ENCODE measurements at places on chromosomes 12 and 14.

GRCh38 chr12:91316907-91317269 is 134.3 kb upstream of the DCN start:
- no peak for DNase-seq

DNA sequence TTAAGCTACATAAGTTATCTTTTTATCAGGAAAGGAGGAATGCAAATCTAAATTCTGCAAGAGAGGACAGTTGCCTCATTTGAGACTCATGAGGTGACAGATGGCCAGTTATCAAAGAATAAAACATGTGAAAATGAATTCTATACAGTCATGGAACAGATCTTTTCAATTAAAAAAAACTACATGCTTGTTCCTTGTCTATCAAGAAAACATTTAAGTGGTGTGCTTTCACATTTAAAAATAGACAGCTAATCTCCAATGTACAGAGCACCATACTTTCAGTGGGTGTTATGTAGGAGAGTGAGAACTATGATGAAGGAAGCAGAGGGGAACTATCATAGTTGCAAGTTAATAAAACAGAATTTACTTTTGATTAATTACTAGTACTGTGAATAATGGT is 76.7 kb upstream of the TTC7B start:
- DNase-seq = no peak

DNA sequence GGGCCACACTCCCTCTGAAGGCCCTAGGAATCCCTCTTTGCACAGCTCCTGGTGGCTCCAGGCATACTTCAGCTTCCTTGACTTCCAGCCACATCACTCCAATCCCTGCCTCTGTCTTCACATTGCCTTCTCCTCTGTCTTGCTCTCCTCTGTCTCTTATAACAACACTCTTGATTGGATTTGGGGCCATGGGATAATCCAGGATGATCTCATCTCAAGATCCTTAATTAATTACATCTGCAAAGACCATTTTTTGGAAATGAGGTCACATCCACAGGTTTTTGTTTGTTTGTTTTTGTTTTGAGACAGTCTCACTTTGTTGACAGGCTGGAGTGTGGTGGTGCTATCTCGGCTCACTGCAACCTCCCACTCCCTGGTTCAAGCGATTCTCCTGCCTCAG is 88.7 kb downstream of the TMTC1 start:
- DNase-seq = no peak

- no peak for DNase-seq
Measured at GRCh38 chr12:118633071-118633470, 256.7 kb downstream of the SUDS3 start.

- DNase-seq = no peak
Measured at GRCh38 chr14:78248501-78249090, 78.4 kb downstream of the NRXN3 start.

DNA sequence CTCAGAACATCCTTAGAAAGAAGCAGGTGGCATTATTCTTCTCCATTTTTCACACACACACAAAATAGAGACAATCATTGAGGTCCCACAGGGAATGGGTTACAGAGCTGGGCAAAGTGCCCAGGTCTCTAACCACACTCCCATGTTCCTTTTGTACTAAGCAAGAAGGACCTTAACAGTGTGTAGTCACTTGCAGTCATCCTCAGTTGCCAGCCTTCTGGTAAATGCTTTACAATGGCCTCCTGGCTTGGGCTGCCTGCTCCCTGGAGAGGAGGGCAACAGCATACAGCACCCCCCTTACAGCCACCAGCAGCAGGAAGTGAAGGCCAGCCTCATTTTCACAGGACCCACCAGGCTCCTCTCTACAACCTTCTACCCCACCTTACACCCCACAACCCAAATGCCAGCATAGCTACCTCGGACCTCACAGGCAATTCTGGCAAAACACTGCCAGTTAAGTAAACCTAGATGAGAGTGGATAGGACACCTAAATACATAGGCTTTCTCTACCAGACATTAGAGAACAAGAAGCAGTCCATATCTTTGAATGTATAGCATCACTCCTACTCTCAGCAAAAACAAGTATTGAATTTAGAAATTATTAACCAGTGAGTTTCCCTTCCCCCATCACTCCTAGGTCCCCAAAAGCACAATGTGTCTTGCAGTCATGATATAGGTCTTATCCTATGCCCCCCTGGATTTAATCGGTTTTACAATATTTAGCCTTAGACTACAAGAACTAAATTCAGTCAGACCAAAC is 88.1 kb downstream of the PPP2R5E start:
- no peak for DNase-seq

DNA sequence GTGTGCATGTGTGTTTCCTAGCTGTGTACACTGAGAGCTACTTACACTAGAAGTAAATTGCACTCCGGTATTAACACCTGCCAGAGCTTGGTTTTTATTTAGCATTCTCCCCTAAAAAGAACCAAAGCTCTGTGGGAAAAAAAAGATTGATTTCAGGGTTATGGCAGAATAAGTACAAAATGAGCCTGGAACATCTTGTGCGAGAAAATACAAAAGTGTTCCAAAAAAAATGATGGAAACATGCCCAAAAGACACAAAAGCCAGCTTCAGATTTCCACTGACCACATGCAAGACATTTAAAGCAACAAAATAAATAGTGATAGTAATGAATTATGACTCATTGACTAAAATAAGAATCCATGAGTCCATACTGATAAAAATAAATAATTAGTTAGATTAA is 188.3 kb downstream of the GXYLT1 start:
- no peak for DNase-seq

DNA sequence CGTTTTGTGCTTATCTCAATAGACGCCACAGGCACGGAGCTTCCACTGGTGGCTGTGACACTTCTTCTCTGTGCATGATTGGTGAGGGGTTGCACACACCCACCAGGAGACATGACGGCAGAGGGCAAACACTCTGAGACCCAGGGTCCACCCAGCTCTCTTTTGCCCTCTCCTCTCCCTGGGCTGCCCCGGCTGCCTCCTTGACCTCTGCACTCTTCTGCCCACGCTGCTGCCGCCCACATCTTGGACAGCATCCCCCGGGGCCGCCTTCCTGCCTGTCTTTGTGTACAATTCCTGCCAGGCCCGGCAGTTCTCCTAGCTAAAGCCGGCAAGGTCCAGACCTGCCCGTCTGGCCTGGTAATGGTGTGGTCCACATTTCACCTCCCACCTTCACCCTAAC is 44.7 kb downstream of the DPF3 start:
- DNase-seq = no peak

- DNase-seq = no peak
Measured at GRCh38 chr14:79701371-79701770, 509.9 kb downstream of the DIO2 start.

- peak; percentile 83 for DNase-seq
Measured at GRCh38 chr12:27142101-27142721, 59.8 kb upstream of the C12orf71 start.

DNA sequence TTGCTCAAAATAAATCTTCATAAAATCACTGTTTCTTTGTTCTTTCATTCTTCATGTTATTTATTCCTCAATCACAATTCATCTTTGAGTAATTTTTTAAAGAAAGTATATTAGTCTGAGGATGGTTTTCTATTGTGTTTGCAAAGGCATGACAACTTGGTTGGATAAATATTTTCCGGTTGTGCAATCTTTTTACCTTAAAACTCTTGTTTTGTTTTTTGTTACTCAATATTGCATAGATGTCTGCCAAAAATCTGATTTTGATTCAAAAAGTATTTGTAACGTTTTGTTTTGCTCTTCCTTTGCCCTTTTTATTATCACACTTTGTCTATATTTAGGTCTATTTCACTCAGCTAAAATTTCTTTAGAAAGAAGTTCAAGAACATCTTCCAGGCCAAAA is 86.2 kb upstream of the SYT1 start:
- no peak for DNase-seq

GRCh38 chr12:47410383-47410782 is 295.4 kb downstream of the RPAP3 start:
- no peak for DNase-seq

DNA sequence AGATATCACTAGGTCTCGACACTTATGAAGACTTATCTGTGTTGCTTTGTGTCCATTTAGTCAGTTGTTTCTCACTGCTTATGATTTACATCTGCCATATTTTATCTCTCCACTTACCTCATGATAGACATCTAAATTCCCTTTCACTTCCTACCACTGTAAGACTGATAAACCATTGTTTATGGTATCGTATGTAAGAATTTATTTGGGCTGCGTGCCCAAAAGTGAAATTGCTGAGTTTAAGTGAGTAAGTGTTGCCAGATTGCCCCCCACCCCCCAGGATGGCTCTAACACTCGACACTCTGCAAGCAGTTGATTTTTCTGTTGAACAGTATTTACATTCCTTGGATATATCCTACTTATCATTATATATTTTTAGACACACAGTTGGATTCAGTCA is 69.9 kb upstream of the MON2 start:
- no peak for DNase-seq

DNA sequence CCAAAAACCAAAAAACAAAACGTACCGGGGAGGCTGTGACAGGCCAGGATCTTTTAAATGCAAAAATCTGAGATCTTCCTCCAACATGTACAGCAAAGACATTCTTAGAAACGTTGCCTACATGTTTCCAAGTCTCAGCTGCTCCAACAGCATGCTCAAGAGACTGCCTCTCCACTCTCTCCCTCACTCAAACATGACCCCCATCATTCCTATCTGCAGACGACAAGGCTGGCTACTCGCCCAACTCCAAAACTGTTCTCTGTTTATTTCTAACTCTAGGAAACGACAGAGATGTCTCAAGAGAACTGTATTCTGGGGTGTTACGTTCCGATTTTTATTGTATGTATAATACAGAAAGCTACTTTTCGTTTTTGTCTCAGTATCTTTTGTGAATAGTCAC is 57.5 kb upstream of the TMCC3 start:
- DNase-seq = no peak

GRCh38 chr12:62128175-62128975 is 131.8 kb upstream of the USP15 start:
- DNase-seq = no peak

DNA sequence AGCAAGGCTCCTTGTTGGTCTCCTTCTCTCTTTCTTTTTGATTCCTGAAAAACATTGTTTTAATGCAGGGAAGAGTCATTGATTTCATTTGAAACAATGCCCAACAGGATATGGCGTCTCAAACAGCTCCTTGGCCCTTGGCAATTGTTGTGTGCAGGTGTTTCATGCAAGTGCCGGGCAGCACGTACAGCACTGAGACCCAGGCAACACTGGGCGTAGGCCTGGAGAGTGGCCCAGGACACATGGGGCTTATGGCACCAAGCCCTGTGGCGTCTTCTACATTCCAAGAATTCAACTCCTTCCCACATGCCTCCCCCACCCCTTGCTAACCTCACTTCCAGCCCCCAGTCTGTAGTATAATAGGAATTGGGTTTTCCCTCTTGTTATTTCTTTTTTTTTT is 230.4 kb downstream of the SPTSSA start:
- DNase-seq = no peak

DNA sequence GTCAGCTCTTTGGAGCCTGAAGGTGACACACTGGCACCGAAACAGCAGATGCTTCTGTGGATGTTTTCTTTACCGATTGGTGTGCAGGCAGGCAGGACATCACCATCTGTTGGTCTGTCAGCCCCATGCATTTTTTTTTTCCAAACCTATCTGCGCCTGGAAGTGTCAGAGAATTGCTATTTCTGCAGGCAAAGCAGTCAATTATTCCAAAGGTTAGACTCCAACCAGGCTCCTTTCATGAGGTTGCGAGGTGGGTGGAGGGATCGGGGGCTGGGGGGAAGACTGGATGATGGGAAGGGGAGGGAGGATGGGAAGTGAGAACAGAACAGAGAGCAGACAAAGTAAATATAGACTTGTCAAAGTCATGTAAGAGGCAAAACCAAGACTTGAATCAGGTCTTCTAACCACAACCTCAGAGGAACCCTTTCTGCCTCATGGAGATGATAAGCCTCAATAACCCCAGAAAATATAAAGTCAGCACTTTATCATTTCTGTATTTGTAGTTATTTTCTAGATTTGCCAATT is 117.7 kb downstream of the OTOGL start:
- no peak for DNase-seq

- DNase-seq = no peak
Measured at GRCh38 chr12:62882140-62882539, 52.8 kb downstream of the PPM1H start.

GRCh38 chr12:56885316-56885715 is 48.9 kb downstream of the SDR9C7 start:
- DNase-seq = no peak

- DNase-seq = no peak
Measured at GRCh38 chr12:21881965-21882364, 59.3 kb downstream of the ABCC9 start.

GRCh38 chr12:100699209-100699608 is 95.4 kb upstream of the ANO4 start:
- no peak for DNase-seq

- DNase-seq = no peak
Measured at GRCh38 chr12:76704693-76705092, 59.2 kb upstream of the ZDHHC17 start.

GRCh38 chr12:117236456-117237001 is 46.3 kb upstream of the FBXO21 start:
- DNase-seq = peak; percentile 63

GRCh38 chr12:84922693-84923092 is 10.1 kb upstream of the SLC6A15 start:
- DNase-seq = no peak

DNA sequence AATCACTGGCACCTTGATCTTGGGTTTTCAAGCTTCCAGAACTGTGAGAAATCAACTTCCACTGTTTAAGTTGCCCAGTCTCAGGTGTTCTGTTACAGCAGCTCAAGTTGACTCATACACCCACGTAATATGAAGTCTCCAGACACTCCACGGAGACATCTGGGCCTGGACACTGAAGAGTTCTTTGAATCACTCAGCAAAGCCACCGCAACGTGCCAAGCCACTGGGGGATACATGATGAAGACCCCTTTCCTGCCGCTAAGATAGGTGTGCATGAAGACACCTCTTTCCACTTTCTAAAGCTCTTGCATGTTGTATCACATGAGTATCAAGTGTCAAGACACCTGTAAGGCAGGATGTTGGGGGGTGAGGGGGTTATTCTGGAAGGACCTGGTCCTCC is 311.7 kb upstream of the RTL1 start:
- no peak for DNase-seq

GRCh38 chr12:7134396-7135166 is 4.4 kb downstream of the CLSTN3 start:
- no peak for DNase-seq

DNA sequence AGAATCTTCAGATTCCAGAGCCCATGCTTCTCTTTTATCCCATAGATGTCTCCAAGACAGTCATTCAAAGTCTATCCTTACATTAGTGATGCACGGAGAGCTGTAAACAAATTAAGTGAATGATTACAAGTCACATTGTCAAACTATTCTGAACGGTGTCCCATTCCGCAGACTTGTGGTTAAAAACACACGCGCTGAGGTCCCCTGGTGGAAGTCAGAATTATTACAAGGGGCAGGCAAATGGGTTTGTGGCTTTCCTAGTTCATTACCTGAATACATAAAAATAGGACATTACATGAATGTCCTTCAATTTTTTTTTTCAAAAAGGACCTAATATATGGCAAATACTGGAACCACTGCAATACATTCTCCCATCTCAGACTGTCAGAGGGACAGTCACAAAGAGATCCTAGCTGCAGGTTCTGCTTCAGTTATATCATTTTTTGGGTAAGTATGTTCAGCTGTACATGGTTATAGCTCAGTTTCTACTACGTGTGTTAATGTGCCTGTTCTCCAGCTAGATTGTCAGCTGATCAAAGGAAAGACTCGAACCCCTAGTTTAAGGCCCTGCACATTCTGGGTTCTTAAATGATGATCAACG is 53.1 kb upstream of the STON2 start:
- peak; percentile 68 for DNase-seq

GRCh38 chr14:44995196-44995595 is 33.2 kb downstream of the TOGARAM1 start:
- no peak for DNase-seq

- peak; percentile 83 for DNase-seq
Measured at GRCh38 chr12:92987362-92987761, 58.3 kb upstream of the EEA1 start.

- DNase-seq = no peak
Measured at GRCh38 chr14:77086017-77086727, 11.9 kb upstream of the CIPC start.

All from LoVo (cell line).